Ascending aorta (tissue), 2 donors: ENCODE measurements at places on chromosomes 1 and 21.

GRCh38 chr1:35810096-35810881 is 2.5 kb downstream of the AGO4 start:
- DNase-seq, result no peak

GRCh38 chr1:77876884-77877283 is 11.5 kb upstream of the NEXN start:
- DNase-seq, result no peak

GRCh38 chr1:172320733-172321132 is 99.8 kb upstream of the C1orf105 start:
- DNase-seq, result peak; percentile 65

DNA sequence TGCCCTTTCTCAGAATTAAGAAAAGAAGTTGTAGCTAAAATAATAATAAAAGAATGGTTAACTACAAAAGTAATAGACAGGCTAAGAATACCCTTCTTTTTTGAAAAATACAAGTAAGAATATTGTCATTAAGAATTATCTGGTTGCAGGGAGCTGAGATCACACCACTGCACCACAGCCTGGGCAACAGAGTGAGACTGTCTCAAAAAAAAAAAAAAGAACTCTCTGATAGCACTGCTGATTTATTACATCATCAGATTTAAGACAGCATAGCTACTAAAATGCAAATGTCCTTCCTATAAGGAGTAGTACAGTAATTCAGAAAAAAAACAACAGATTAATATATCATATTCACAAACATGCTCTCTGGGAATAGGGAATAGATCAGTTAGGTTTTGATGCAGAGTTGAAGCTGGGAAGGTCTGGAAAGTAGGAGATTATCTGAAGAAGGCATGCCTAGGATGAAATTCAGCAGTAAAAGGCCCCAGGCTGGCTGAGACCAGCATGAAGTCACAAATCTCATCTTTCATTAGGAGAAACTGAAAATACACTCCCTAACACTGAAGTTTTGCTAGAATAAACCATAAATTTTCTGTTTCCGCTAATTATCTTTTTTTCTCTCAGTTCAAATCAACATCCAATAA is 30.7 kb upstream of the ANGPTL1 start:
- no peak for DNase-seq

GRCh38 chr1:99751877-99752504 is 14.4 kb downstream of the FRRS1 start:
- no peak for DNase-seq

DNA sequence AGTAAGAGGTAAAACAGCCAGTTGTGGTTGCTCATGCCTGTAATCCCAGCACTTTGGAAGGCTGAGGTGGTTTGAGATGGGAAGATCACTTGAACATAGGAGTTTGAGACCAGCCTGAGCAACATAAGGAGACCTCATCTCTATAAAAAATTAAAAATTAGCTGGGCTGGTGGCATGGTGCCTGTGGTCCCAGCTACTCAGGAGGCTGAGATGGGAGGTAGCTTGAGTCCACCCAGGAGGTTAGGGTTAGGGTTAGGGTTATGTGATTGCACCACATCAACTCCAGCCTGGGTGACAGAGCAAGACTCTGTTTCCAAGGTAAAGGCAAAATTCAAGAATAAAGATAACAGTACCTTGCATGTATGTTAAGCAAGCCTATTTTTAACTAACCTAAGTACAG is 3.5 kb downstream of the SAMSN1 start:
- no peak for DNase-seq

- no peak for DNase-seq
Observed at GRCh38 chr1:54610048-54610447, 13.3 kb downstream of the FAM151A start.

DNA sequence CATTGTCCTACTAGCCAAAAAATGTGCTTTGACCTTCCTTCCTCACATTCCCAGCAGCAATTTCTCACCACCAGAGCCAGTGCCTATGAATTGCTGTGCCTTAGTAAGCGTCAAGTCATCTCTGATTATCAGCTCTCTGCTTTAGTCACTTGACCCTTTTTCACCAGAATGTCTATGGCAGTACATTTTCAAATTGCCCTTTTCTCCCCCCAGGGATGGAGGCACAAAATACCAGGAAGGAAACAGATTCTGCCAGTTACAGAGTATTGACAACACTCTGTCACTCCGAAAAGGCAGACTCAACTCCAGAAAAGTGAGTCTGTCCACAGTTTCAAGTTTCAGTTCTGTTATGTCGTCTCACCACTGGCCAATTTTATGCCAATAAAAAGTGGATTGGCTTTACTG is 167.4 kb downstream of the TNFSF18 start:
- no peak for DNase-seq
